ENCODE measurements at places on chromosomes 16 and 17. TPM values are rescaled to one million over a fixed set of nuclear protein-coding genes. Genes with fewer than 3 reads are reported as not detected.

DNA sequence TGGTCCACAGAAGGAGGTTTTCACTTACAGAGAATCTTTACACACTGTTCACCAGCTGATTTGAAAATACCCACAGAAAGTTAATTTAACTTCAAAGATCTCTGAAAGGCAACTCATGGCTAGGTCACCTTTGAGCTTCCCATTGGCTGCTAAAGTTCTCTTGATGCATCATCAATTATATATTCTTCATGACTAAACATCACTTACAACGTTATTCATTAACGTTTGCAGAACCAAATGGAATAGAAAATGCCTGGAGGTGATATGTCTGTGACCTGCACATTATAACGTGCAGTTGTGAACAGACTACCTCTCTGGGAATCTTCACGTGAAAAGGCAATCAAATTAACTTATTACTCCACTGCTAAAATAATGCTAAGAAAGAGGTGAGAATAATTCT, 238.5 kb downstream of the ZFHX3 start:
- no peaks in the 10 kb centered on the region for H3K27me3 ChIP-seq
- DNase-seq, result no peak
- H3K36me3 ChIP-seq, result no peaks in the 10 kb centered on the region
- H3K4me1 ChIP-seq, result no peaks in the 10 kb centered on the region
- H3K4me3 ChIP-seq, result no peak overlapping the region

- no peaks in the 10 kb centered on the region for H3K27me3 ChIP-seq
- no peaks in the 10 kb centered on the region for H3K36me3 ChIP-seq
- H3K4me1 ChIP-seq, result no peaks in the 10 kb centered on the region
- no peak for DNase-seq
Observed at GRCh38 chr16:9859701-9860327, 322.4 kb downstream of the GRIN2A start.

GRCh38 chr16:27239906-27240655, 28.5 kb downstream of the NSMCE1 start:
- H3K36me3 ChIP-seq, result no peaks in the 10 kb centered on the region
- H3K4me3 ChIP-seq, result no peak overlapping the region
- no peak overlapping the region for H3K27ac ChIP-seq
- H3K4me1 ChIP-seq, result peaks cover 93% of the 10 kb centered on the region
- no peaks in the 10 kb centered on the region for H3K27me3 ChIP-seq
- DNase-seq, result no peak

- no peak overlapping the region for H3K27ac ChIP-seq
- no peak overlapping the region for H3K4me3 ChIP-seq
- no peaks in the 10 kb centered on the region for H3K36me3 ChIP-seq
Observed at GRCh38 chr16:71424626-71425025, 17.2 kb downstream of the TLE7 start.

DNA sequence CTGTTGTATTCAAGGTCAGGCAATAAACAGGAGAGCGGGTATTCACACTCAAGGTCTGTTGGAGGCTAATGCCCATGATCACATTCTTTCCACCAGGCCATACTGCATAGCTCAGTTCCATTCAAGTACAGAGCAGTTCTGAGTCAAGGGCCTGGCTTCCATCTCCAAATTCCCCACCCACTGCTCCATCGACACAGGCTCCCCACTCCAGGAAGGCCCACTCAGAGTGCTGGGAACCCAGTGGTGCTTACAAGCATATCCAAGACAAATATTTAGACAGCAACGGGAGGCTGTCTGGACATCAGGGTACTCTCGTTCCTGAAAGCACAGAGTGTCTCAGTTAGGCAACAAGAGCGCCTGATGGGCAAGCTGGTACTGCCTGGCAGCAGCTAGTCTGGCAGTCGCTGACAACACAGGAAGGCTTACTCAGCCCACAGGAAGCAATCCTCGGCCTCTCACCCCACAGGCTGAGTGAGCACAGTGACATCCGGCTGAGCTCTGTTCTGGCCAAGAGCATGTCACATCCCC, 40.9 kb downstream of the RFFL start:
- no peaks in the 10 kb centered on the region for H3K36me3 ChIP-seq
- H3K27ac ChIP-seq, result peak overlapping the region; percentile 28
- no peaks in the 10 kb centered on the region for H3K27me3 ChIP-seq
- peaks cover 6% of the 10 kb centered on the region for H3K4me1 ChIP-seq
- no peak overlapping the region for H3K4me3 ChIP-seq

GRCh38 chr16:24737391-24737871, 8.0 kb downstream of the TNRC6A start:
- peak overlapping the region; percentile 27 for H3K27ac ChIP-seq
- H3K36me3 ChIP-seq, result peaks cover 4% of the 10 kb centered on the region
- no peak overlapping the region for H3K4me3 ChIP-seq
- DNase-seq, result no peak
- H3K27me3 ChIP-seq, result no peaks in the 10 kb centered on the region

CD7 gene
- not detected for total RNA-seq
